Stimulated activated CD8-positive, alpha-beta memory T cell treated with anti-CD3 and anti-CD28 coated beads, Interleukin-4, amount 100 ng/mL, for 1 hour (primary cell): ENCODE measurements at places on chromosomes 16 and 17.

- DNase-seq = no peak
Measured at GRCh38 chr16:3481696-3482658, 13.3 kb downstream of the C16orf90 start.

DNA sequence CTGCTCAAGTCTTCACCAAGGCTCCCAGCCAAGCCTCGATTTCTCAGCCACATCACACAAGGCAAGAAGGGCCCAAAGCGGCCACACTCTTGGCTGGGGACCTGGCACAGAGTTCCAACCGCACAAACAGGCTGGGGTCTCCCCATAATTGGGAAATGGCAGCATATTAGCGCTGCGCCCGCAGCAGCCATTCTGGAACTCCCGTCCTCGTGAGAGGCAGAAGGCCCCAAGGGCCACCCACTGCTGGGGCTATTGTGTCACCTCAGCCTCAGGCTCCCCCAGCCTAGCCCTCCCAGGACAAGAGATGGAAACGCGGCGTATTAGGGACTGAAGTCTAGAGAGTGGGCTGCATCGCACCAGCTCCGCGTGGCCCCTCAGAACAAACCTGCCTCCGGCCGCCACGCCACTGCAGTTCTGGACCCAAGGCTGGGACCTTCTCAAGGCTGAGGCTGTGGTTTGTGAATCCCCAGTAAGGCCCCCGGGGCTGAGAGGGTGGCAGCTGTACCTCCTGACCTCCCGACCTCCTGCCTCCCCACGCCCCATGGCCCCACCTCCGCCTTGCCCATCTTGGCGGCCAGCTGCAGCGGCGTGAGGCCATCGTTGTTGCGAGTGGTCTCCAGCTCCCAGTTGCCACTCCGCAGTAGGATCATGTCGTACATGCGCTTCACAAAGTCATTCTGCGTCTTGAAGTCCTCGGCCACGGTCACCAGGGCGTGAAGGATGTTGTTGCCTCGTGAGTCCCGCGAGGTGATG is 25.3 kb downstream of the TRPV3 start:
- DNase-seq = no peak

DNA sequence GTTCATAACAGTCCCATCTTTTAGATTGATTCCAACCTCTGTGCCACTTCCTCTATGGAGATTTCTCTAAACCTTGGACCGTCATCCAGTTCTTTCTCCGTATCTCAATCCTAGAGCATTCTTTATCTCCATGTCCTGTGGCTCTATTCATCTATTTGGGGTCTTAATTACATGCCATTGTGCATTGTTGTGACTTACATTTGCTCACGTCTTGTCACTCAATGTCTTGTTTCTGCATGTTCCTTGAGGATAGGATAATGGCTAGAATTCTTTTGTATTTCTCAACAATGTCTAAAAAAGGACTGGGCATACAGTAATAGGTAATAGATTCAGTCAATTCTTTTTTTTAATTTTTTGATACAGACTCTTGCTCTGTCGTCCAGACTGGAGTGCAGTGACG is 50.2 kb downstream of the ARSG start:
- DNase-seq = no peak

- no peak for DNase-seq
Measured at GRCh38 chr16:3145660-3146059, 10.8 kb downstream of the ZNF213 start.

DNA sequence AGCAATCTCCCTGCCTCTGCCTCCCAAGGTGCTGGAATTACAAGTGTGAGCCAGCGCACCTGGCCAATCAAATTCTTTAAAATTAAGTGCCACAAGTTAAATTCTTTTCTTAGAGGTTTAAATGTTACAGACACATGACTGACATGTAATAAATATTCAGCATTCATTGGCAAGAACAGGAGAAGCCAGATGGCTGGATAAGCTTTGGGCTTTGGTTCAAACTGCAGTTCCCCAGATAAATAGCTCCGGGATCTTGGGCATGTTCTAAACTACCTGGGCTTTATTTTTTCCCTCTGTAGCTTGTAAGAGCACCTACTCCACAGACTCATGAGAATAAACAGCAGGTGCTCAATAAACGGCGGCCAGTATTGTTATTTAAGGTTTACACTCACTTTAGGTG is 34.1 kb downstream of the ABAT start:
- no peak for DNase-seq

GRCh38 chr16:1950559-1950958 is 3.9 kb downstream of the RPL3L start:
- DNase-seq = no peak

GRCh38 chr17:51840688-51841087 is 317.8 kb downstream of the CA10 start:
- no peak for DNase-seq

- no peak for DNase-seq
Measured at GRCh38 chr16:85728879-85729278, 22.0 kb downstream of the C16orf74 start.

DNA sequence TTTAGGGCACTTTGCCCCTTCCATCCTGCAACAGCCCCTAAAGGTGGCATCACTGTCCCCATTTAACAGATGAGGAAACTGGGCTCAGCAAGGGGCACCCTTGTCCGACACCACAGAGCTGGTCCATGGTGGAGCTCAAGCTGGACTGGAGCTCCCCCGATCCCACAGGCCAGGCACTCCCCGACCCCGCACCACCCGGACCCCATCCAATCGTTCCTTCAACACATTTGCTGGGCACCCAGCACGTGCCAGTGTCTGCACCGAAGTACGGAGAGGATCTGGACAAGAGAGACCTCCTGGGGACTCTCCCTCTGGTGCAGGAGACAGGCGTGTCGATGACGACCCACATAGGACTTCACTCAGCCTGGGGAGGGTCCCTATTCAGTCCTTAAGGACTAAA is 13.4 kb downstream of the EMC6 start:
- no peak for DNase-seq

DNA sequence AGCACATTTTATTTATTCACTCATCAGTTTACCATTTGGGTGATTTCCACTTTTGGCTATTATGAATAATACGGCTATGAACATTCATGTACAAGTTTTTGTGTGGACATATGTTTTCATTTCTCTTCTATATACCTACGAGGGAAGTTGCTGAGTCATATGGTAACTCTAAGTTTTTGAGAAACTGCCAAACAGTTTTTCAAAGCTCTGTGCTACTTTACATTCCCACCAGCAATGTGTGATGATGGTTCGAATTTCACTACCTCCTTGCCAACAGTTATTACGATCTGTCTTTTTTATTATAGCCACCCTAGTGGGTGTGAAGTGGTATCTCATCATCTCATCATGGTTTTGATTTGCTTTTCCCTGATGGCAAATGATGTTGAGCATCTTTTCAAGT is 63.7 kb upstream of the MRTFB start:
- DNase-seq = no peak

DNA sequence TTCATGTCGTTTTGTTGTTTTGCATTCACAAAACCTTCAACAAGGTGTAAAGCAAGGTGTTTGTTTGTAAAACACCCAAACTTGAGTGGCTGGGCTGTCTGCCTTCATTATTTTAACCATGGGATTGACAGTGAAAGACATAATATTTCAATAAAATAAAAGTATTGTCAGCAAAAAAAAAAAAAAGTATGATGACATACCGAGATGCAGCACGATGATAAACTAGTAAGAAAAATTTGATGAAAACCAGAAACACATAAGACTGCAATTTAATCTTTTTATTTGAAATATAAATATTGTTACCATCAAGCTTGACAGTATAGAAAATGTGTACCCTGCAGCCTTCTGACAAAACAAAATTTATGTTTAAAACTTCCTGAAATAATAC is 419.3 kb upstream of the DYNLRB2 start:
- DNase-seq = no peak

- DNase-seq = no peak
Measured at GRCh38 chr16:26993963-26994362, 72.8 kb upstream of the C16orf82 start.

DNA sequence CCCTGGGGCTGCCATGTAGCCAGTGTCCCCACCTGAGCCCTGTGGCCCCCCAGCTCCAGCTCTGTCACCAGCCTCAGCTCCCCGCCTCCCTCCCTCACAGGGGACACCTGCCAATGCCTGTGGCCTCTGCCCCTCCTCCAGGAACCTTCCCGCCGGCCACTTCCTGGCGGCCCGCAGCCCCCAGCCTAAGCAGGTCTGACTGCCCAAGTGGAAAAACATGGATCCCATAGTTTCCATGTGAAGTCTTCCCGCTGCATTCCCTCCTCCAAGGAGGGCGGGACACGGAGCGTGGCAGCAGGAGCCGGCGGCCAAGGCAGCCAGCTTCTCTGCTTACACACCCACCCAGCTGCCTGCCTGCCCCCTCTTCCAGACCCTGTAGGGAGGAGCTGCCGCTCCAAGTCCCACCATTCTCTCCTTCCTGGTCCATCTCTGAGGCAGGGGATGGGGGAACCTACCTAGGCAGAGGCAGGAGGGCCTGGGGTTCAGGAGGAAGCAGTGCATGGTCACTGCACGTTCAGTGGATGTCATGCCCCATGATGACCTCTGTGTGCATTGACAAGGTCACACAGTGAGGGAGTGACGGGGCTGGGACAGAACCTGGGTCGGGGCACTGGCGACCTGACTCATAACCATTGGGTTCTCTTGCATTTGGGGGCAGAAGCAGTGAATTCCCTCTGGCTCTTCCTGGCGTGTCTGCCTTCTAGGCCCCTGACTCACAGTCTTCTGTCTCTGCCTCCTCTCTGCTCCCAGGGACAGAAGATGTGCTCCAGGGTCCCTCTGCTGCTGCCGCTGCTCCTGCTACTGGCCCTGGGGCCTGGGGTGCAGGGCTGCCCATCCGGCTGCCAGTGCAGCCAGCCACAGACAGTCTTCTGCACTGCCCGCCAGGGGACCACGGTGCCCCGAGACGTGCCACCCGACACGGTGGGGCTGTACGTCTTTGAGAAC is 8.7 kb downstream of the VASN start:
- no peak for DNase-seq

GRCh38 chr16:21603928-21604327 is 4.6 kb downstream of the METTL9 start:
- DNase-seq = no peak

GRCh38 chr17:64001763-64002529 is 3.8 kb downstream of the PRR29 start:
- DNase-seq = no peak

DNA sequence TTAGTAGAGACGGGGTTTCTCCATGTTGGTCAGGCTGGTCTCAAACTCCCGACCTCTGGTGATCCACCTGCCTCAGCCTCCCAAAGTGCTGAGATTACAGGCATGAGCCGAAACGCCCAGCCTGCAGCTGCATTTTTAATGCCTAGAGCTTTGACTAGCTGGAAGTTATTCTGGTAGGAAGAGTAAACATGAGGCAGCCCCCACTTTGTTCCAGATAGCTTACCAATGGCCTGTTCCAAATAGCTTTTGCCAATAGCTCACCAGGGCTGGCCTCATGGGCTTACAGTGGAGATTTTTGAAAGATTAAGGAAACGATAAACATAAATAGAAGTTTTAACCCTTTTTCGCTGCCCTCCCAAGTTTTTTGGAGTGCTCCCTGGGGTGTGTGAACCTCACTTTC is 9.8 kb downstream of the TRPV2 start:
- DNase-seq = no peak

- DNase-seq = no peak
Measured at GRCh38 chr16:5175266-5175665, 77.7 kb upstream of the EEF2KMT start.

GRCh38 chr16:13070268-13070667 is 168.9 kb downstream of the SHISA9 start:
- DNase-seq = no peak

DNA sequence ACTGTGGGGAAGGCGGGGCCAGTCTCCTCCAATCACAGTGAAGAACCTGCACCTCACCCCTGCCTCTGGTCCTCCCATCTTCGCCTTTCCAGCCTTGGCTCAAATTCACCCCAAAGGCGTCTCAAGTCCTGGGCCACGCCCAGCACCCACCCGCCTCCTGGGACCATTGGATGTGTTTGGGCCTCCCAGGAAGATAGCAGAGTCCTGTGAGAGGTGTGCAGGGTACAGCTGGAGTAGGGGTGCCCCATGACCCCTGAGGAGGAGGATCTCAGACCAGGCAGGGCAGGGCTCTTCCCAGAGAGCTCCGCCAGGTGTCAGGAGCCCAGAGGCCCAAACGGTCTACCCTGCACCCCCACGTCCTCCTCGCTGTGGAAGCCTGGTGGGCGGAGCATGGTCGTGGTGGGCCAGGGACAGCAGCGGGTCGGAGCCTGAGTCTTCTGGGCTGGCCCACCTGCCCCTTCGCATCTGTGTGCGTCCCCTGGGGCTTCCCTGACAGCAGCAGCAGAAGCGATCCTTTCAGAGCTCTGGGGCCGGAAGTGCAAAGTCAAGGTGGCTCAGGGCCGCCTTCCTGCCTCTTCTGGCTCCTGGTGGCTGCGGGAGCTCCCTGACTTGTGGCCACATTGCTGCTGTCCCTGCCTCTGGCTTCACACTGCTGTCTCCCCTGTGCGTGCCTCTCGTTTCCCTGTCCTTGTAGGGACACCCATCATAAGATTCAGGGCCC is 34.9 kb upstream of the ZNF469 start:
- DNase-seq = no peak

GRCh38 chr17:1557355-1558095 is 5.1 kb downstream of the PITPNA start:
- DNase-seq = no peak

- DNase-seq = no peak
Measured at GRCh38 chr17:3189961-3190360, 7.4 kb upstream of the OR1A2 start.

DNA sequence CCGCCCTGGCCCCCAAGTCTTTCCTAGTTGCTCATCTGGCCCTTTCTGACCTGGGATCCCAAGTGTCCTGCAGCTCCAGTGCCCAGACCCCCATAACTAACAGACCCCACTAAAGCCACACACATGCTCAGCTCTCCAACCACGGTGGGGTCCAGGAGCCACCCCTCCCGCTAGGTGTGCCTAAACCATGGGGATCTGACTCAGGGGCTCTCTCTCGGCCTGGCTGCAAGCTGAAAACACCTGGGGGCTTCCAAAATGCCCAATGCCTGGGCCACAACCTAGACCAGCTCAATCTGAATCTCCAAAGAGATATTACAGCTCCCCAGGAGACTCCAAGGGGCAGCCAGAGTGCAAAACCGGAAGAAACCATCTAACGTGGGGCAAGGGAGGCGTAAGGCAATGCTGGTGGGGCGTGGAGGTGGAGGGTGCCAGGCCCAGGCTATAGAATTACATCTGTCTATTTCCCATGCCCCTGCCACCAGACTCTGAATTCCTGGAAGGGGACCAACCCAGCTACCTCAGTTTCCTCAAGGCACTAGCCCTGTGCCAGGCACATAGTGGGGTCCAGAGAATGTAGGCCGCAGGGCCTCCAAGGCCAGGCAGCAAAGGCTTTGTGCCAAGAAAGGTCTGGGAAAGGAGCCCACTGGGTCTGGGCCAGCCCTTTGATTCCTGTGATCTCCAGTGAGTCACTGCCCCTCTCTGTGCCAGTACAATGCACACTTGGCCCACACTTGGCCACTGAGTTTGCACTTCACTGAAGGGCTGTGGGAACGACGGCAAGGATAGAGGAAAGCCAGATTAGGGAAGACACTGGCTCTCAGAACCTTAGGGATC is 3.3 kb downstream of the CD2BP2 start:
- DNase-seq = no peak
